ENCODE measurements at places on chromosomes 5 and 9. TPM values are rescaled to one million over a fixed set of nuclear protein-coding genes. Genes with fewer than 3 reads are reported as not detected.

SLC36A2 gene
- total RNA-seq = not detected

CRB2 gene
- total RNA-seq = not detected

HSPA4 gene
- 89.5 TPM for total RNA-seq

DAPK1 gene
- total RNA-seq = 28.2 TPM

ELAVL2 gene
- 0.25 TPM for total RNA-seq

AFAP1L1 gene
- 144 TPM for total RNA-seq

ENHO gene
- under 0.01 TPM for total RNA-seq

FBP1 gene
- 0.64 TPM for total RNA-seq

KCTD16 gene
- under 0.01 TPM for total RNA-seq

C5orf52 gene
- not detected for total RNA-seq

TAF11L10 gene
- not detected for total RNA-seq

IRX1 gene
- total RNA-seq = not detected

DDX4 gene
- not detected for total RNA-seq

FCN2 gene
- not detected for total RNA-seq

CSF2 gene
- total RNA-seq = 0.13 TPM

SLC34A3 gene
- total RNA-seq = not detected

CYLC2 gene
- total RNA-seq = not detected

GKAP1 gene
- total RNA-seq = 0.89 TPM

CFAP77 gene
- total RNA-seq = 0.13 TPM

HBEGF gene
- 12.1 TPM for total RNA-seq

Data from dermis microvascular lymphatic vessel endothelial cell (primary cell).